SHP77 treated with DMSO at 0.1 percent for 48 hours (cell line): ENCODE measurements at places on chromosomes 6 and 20.

DNA sequence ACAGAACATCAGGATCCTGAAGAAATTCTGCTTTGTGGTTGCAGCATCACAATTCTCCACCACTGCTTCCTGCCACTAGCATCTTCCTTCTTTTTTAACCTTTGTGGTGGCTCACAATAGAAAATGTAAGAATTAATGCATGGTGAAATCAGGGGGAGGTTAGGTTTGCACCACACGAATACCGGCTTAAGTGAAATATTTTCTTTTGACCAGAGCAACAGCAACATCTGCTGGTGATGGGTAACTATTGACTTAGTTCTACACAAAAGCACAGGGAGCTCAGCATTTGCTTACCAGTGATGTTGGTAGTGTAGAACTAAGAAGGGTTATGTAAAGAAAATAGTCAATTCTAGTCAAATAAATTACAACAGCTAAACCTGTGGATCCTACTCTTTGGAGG lies 280.5 kb downstream of the SYNE1 start:
- DNase-seq = peak; percentile 24

- no peak for DNase-seq
Measured at GRCh38 chr6:53866226-53866625, 71.4 kb downstream of the LRRC1 start.

- DNase-seq = no peak
Measured at GRCh38 chr6:148235446-148235845, 107.2 kb upstream of the SASH1 start.

DNA sequence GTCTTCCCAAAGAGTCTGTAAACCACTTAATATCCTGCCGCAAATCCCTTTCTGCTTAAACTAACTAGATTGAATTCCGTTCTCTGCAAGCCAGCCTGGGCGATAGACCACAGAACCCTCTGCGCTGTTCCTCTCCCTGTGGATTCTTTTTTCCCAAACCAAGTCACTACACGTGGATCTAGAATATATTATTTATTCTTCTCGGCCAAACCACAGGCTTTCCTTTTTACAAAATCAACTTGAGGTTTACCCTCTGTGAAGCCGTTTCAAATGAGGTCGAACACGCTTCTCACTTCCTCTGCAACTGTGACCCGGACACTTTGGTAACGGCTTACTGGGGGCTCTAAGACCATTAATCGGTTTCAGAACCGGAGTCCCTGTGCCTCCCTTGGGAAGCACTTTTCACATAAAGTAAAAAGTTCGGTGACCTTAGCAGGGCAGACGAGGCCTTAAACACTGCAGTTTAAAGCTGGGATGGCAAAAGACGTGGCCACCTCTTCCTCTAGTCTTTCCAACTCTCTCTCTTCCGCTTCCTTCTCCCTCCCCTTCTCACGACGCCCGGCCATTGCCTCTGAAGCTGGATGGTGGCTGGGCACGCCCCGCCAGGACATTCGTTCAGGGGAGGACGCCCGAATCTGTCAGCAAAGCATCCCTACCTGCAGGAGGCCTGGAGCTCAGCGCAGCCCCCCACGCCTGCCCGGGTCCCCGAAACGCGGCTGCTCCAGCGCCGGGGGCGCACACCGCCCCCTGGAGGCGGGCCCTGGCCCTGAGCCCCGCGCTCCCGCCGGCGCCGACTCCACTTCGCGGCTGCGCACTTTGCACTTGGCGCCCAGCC lies 55.0 kb upstream of the FOXC1 start:
- DNase-seq = no peak

DNA sequence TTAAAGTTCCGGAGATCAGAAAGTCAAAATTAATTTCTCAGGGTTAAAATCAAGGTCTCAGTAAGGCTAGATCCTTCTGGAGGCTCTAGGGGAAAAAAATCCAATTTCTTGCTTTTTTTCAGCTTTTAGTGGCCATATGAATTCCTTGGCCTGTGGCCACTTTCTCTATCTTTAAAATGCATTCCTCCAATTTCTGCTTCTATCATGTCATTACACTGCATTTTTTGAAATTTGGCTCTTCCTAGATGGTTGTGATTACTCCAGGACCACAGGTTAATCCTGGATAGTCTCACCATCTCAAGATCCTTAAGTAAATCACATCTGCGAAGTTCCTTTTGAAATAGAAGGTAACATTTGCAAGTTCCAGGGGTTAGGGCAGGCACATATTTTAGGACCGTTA lies 1294.9 kb upstream of the CITED2 start:
- DNase-seq = no peak

GRCh38 chr20:57919049-57919448 lies 209.2 kb upstream of the PMEPA1 start:
- no peak for DNase-seq

DNA sequence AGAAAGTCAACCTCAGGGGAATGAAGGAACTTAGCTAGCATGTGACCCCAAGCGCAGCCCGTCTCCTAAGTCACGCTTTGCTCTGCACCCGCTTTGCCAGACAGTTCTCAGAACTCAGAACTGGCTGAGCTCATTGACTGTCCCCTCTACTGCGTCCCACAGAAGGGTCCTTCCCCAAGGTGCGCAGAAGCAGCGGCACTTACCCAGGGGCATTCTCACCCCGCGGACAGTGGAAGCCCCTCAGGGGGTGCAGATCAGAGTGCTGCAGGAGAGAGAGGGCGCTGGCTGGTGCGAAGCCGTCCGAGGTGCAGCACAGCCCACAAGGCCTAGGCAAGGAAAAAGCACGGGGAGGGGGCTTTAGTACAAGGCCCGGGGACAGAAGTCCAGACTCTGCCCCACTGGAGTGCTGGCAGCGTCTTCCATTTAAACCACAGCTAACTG lies 807 bp downstream of the SNHG17 start:
- no peak for DNase-seq

GRCh38 chr20:5279661-5280060 lies 37.1 kb downstream of the PROKR2 start:
- no peak for DNase-seq
